ENCODE measurements at places on chromosomes 2 and 18.

DNA sequence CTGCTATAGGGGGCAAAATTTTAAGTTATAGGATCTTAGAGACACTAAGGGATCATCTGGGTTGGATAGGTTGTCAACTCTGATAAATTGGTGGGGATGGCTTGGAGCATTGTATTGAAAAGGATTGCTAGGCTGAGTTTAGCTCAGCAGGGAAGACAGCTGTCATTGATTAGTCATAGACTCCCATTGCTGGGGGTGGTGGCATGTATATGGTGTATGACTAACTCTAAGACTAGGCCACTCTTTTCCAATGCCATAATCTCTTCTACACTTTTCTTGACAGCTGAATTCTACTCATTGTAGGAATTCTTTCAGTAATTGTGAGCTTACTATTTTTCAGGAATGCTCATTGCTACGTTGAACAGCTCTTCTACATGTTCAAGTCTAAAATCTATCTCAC lies 81.3 kb upstream of the PELI1 start:
- no peak for DNase-seq

DNA sequence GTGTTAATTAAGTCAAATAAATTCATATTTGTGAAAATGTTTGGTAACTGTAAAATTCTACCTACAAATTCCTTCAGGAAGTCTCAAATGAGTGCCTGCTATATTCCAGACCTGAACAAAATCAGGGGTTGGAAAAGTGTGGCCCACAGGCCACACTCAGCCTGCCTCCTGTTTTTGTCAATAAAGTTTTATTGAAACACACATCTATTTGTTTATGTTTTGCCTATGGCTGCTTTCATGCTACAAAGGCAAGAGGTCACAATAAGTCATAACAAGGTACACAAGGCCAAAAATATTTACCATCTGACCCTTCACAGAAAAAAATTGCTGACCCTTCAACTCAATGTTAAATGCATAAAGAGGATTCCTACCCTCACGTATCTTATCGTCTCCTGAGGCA lies 581.7 kb downstream of the ARHGAP15 start:
- DNase-seq: no peak

GRCh38 chr18:35415511-35416073 lies 38.5 kb upstream of the ZNF396 start:
- no peak for DNase-seq

DNA sequence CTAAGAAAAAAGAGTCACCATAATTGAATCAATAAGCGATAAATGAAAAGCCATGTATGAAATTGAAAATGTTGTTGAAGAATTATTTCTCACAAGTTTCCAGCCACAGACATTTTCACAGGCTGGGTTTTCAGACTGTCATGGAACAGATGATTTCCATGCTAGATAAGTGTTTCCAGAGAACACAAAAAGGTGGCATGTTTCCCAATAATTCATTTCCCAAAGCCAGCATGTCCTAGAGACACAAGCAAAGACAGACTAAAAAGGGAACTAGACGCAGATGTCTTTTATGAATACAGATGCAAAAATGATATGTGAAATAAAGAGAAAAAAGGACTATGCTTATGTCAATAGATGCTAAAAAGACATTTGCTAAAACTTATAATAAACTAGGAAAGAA lies 255.1 kb downstream of the EIPR1 start:
- DNase-seq: no peak

- no peak for DNase-seq
Measured at GRCh38 chr18:32110005-32110404, 18.3 kb downstream of the RNF138 start.

DNA sequence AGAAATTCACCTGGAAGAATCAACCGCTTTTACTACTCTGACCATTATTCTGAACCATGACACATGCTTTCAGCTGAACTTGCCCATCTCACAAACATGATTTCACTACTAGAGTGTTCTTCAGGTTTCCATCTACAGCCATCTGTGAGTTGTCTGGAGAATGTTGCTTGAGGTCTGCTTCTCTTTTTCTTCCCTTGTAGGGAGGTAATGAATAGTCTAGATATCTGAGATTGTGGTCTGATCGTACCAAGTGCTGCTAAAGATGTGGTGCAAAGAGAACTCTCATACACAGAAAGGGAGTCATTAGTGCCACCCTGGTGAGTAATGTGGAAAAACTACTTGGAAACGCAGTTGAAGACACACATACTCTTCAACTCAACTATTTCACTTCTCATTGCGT lies 10.2 kb downstream of the SOWAHC start:
- DNase-seq: no peak

- DNase-seq: no peak
Measured at GRCh38 chr18:8480506-8481328, 128.5 kb upstream of the RAB12 start.

GRCh38 chr2:150325656-150326314 lies 161.7 kb downstream of the RND3 start:
- DNase-seq: no peak

GRCh38 chr2:73776381-73776780 lies 3.5 kb downstream of the DUSP11 start:
- no peak for DNase-seq

DNA sequence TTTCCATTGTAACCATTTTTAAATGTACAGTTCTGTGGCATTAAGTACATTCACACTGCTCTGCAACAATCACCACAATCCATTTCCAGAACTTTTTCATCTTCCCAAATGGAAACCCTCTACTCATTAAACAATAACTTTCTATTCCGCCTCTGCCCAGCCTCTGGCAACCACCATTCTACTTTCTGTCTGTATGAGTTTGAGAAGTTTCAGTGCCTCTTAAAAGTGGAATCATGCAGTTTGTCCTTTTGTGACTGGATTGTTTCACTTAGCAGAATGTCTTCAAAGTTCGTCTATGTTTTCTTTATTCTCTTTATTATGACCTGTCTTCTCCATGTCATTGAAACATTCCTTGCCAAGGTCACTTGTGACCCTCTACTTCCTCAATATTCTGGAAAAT lies 22.0 kb upstream of the PELI1 start:
- DNase-seq: no peak

- no peak for DNase-seq
Measured at GRCh38 chr2:224922142-224922727, 120.0 kb downstream of the DOCK10 start.

- no peak for DNase-seq
Measured at GRCh38 chr2:1143129-1143528, 192.5 kb downstream of the SNTG2 start.
